ENCODE measurements at places on chromosomes 6 and 20.

- peak; percentile 44 for DNase-seq
Measured at GRCh38 chr6:2634139-2634964, 116.4 kb downstream of the MYLK4 start.

- DNase-seq, result peak; percentile 36
Measured at GRCh38 chr6:69286331-69286730, 510.5 kb downstream of the LMBRD1 start.

DNA sequence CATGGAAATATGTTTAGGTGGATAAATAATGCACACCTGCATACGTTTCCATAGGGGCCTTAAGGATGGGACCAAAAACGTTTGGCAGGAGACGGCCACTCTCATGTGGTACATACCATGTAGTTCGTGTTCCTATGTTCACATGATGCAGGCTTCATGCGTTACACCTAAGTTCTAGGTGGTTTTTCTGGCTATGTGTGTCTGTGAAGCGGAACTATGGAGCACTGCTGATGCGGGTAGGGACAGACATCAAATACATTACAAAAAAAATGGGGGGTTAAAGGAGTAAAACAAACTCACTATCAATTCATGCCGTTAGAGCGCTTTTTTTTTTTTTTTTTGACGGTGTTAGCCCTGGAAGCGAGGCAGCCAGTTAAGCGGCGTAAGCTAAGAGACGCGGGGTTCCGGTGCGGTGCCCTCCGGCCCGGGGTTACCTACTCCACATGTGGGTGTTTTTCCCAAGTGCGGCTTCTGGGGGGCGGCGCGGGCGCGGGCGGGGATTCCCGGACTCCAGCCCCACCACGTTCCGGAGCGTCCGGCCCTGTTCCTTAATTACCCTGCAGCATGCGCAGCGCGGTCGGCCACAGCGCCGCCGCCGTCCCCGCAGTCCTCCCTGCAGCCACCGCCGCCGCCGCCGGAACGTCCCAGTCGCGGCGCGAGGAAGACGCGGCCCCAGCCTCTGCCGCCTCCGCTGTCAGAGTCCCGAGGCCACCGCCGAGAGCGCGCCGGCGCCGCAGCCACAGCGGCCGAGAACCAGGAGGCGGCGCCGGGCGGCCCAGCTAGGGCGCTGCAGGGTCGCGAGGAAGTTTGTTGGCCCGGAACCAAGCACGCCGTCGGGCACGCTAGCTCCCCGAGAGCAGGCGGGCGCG, 648 bp downstream of the COL19A1 start:
- no peak for DNase-seq

GRCh38 chr20:23873370-23874015, 6.1 kb downstream of the CST5 start:
- no peak for DNase-seq

GRCh38 chr6:42698217-42698616, 24.2 kb downstream of the PRPH2 start:
- DNase-seq, result no peak

DNA sequence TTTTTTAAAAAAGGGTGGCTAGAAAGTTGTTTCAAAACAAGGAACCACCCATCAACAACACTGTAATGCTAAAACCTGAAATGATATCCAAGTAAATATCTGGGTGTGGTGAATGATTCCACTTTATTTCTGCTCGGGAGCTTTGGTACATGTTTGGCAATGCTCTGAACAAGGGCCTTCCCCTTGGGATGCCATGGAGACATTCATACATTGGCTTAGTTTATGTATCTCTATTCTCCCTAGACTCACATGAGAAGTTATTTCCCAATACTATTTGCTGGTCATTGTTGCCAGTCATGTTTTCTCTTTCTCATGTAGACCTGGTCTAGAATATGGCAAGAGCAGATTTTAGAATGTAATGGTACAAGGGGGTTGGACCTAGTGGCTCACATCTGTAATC, 22.9 kb downstream of the ADTRP start:
- DNase-seq, result no peak

GRCh38 chr20:47778398-47779354, 6.6 kb downstream of the SULF2 start:
- DNase-seq, result no peak

DNA sequence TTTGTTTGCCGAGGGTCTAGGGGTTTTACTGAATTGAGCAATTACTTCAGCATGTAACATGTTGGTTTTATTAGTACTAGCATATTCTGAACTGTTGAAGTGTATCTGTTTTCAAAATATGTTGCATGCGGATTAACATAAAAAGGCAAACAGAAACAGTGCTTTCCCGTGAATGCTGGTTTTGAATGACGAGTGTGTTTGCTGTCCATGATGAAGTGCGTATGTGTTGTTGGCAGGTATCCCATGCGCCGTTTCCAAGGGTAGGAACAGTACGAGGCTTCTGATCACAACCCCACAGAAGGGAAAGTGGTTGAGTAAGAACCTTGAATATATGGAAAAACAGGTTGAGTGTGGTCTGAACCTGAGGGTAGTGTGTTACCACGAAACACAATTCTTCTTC, 232.9 kb downstream of the SAMD5 start:
- no peak for DNase-seq

GRCh38 chr6:26175428-26176181, 88.4 kb downstream of the HFE start:
- DNase-seq, result no peak

DNA sequence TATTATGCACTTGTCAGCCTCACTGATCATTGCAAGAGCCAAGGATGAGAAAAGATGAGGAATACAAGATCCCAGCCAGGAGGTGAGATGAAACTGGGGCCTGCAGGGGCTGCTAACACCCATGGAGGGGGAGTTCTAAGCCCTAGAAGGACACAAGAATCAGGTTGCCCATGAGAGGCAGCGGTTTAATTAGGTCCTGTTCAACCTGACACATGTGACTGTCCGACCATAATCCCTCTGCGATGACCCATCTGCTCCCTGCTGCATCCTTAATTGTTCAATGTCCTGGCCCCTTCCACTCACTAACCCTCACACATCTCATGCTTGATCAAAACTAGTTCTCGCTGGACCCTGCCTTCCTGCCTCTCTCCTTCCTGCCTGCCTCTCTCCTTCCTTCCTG, 52.2 kb upstream of the NNAT start:
- DNase-seq, result no peak

- no peak for DNase-seq
Measured at GRCh38 chr6:44704240-44705150, 317.0 kb downstream of the CDC5L start.

GRCh38 chr6:33455051-33455450, 675 bp downstream of the ZBTB9 start:
- DNase-seq, result no peak

DNA sequence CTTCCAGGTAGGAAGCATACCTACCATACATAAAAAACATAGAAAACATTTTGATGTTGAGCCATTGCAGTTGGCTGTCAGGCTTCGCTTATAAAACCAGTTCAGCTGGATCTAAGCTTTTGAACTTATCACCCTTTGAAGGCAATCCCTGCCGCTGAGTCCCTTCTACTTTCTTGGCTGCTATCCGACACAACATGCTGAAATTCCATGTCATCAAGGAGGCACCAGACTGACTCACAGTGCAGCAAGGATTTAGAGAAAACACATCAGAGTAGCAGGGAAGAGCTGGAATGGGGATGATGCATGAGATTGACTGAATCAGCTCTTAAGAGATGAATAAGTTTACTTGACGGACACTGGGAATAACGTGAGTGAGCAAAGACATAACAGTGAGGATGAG, 135.0 kb upstream of the MAN1A1 start:
- no peak for DNase-seq

DNA sequence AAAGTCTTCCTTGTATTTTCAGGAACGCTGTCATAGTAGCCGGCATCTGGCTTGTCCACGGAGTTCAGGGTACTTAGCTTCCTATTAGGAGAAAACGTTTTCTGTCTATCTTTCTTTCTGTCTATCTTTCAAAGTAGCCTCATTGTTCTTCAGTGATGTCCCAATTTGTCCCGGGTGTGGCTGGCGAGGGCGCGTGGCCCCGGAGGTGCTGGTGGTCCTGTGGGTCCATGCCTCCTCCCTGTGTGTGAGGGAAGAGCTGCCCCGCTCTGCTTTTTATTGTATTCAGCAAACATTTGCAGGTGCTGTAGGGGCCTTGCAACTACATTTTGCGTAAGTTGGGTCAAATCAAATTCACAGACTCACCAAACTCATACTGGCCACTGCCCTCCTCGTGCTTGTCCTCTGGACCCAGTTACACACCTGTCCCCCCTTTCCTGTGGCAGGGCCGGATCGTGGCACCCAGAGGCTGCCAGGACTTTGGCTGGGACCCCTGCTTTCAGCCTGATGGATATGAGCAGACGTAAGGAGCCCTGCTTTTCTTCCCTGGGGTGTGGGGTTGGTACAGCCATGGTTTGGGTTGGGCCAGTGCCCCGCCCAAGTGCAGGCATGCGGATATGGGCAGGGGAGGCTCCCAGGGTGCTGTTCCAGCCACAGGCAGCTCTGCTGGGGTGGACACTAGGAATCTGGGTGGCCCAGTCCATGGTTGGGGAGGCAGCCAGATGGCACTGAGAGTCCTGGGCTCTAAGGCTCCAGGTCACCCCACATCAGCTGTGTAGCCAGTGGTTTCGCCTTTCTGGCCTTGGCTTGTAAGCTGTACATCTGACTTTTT, 12.3 kb downstream of the ITPA start:
- DNase-seq, result no peak

DNA sequence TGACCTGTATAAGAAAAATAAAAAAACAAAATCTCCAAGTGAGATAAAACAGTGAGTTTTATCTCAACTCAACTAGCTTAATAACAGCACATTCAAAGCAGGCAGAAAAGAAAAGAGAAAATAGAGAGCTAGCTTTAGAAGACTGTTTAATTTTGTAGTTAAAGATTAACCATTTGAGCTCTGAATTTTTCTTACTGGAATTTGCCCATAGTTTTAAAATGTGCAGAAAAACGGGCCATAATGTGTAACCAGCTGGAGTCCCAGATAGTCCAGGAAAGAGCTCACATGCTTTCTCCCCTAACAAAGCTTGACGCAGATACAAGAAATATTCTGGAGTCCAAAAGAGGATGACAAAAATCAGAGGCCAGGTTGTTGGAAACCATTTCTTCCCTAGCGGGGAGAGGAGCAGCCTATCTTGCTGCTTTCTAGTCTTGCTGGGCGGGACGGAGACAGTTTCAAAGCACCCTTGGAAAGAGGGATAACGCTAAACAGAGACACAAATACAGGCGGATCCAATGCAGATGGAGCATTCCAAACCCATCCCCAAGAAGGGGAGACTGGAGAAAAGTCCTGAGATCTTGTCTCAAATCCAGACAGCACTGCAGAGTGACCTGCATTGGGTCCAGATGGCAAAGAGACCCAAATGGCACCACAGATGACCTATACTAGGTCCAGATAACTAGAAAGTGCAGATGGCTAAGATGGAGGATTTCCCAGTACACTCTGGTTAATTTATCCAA, 16.1 kb downstream of the TTK start:
- DNase-seq, result no peak

GRCh38 chr6:90256698-90257485, 39.8 kb downstream of the BACH2 start:
- no peak for DNase-seq

GRCh38 chr6:10556992-10557391, 35.8 kb downstream of the GCNT2 start:
- no peak for DNase-seq

DNA sequence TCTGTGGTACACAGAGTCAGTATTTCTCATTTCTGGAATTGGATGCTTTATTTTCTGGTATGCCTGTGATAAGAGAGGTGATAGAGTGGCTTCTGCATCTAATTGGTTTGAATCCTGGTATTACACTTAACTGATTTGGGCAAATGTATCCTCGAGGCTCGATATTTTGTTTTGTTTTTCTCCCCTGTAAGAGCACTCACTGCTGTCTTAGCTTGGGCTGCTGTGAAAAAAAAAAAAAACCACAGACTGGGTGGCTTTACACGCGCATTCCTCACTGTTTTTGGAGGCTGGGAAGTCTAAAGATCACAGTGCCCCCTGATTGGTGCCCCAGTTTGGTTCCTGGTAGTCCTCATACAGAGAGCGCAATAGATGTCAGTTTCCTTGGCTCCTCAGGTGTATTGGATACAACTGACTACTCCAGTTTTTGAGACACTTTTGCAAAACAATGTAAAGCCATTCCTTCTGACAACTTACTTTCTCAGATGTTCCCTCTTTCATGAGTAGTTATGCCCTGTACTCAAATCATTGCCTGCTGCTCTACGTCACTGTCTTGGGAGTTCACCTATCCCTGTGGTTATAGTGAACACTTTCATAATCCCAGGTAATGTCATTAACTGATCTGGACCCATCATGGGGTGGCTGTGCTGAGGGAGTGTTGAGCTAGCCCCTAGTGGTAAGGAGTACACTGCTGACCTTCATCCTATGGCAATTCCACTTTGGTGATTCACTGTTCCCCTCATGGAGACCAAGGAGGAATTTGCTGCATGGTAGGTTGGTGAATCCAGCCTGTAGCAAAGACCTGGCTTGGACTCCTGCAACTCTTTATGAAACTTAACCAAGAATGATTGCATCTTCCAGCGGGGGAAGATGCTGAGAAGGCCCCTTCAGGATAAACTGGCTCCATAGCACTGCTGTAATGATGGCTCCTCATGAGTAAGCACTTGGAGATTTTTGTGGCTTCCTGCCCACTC, 3.5 kb upstream of the ACAT2 start:
- DNase-seq, result no peak

All from cerebellar nuclear complex (tissue), 1 donor.